H1 (cell line): ENCODE measurements at places on chromosomes 3 and 15.

DNA sequence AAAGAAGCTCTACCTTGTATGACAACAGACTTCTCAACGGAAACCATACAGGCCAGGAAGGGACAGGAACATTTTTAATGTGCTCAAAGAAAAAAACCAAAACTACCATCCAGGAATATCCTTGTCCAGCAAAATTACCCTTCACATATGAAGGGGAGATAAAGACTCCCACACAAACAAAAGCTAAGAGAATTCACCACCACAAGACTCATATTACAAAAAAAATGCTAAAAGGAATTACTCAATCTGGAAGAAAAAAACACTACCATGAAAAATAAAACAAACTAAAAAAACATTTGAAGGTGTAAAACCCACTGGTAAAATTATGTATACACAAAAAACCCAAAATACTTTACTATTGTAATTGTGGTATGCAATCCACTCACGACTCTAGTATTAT lies 57.2 kb downstream of the DLG1 start:
- H3K27ac ChIP-seq = no peak overlapping the region
- H3K27me3 ChIP-seq = no peaks in the 10 kb centered on the region
- H3K4me1 ChIP-seq = peaks cover 30% of the 10 kb centered on the region
- peaks cover 8% of the 10 kb centered on the region; the same call in 1 of the 2 replicates for H3K36me3 ChIP-seq
- DNase-seq = no peak

- H3K36me3 ChIP-seq = no peaks in the 10 kb centered on the region
- H3K4me3 ChIP-seq = no peak overlapping the region
- DNase-seq = no peak
- H3K27ac ChIP-seq = no peak overlapping the region
- no peaks in the 10 kb centered on the region for H3K4me1 ChIP-seq
- H3K27me3 ChIP-seq = no peaks in the 10 kb centered on the region
These were observed 138.4 kb downstream of the RSRC1 start for GRCh38 chr3:158248261-158248660.

GRCh38 chr3:117246771-117247555 lies 537.4 kb downstream of the TUSC7 start:
- H3K4me3 ChIP-seq = no peak overlapping the region
- no peak for DNase-seq
- H3K27ac ChIP-seq = no peak overlapping the region
- 0 out of 2 replicates have a peak, but pooled peaks cover 2% of the 10 kb centered on the region for H3K4me1 ChIP-seq
- no peaks in the 10 kb centered on the region for H3K27me3 ChIP-seq

DNA sequence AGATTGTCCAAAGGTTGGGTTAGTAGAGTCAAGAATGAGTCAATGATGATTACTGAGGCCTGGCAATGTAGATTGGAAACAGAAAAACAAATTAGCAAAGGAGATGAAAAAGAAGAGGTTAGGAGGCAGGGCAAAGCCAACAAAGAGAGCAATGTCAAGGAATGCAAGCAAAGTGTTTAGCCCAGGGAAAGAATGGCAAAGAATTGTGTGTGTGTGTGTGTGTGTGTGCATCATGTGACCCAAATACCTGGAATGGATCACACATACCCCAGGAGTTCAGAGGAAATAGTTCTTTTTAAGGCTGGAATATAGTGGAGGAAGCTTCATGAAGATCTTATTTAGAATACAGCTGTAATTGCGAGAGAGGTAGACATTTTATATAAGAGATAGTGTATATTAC lies 831.7 kb upstream of the ARPP21 start:
- H3K4me3 ChIP-seq = no peak overlapping the region
- no peaks in the 10 kb centered on the region for H3K27me3 ChIP-seq
- H3K36me3 ChIP-seq = no peaks in the 10 kb centered on the region
- DNase-seq = no peak

GRCh38 chr3:39407773-39408492 lies 1.4 kb downstream of the RPSA start:
- H3K27me3 ChIP-seq = no peaks in the 10 kb centered on the region
- DNase-seq = no peak
- H3K27ac ChIP-seq = peak overlapping the region; percentile 95
- peaks cover 45% of the 10 kb centered on the region for H3K36me3 ChIP-seq
- H3K4me3 ChIP-seq = peak overlapping the region; percentile 94

DNA sequence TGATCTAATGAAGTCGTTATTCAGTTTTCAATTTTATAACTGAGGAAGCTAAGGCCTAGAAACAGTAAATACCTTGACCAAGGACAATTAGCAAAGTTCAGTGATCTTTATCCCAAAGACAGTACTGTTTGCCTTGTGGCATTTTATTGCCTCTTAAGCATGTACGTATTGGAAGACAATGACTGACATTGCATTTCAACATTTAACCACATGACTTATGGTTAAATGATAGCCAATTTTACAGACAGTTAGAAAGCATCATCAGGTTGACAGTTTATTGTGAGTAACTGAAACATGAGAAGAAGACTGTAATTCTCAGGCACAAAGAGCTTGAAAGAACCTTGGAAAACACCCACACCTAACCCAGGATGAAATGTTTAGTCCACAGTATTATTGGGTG lies 390.8 kb upstream of the ZNF385D start:
- H3K4me1 ChIP-seq = no peaks in the 10 kb centered on the region
- H3K27ac ChIP-seq = no peak overlapping the region
- no peak overlapping the region for H3K4me3 ChIP-seq
- H3K27me3 ChIP-seq = no peaks in the 10 kb centered on the region
- H3K36me3 ChIP-seq = no peaks in the 10 kb centered on the region

DNA sequence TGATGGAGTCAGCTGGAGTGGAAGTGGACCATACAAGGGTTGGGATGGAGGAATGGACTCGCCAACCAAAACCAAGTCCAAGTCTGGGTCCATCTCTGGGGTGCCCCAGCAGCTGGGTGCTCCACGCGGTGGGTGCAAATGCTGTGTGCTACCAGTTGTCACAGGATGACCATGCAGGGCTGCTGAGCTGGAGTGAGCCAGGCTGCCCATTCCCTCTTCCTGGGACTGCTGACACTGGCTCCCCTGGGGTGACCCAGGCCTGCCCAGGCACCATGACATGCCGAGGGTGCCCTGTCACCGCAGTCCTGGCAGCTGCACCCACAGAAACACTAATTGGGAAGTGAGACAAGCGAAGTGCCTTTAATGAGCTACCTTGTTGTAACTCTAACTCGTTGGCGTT lies 140.2 kb downstream of the TPRA1 start:
- no peak overlapping the region for H3K27ac ChIP-seq
- H3K4me1 ChIP-seq = peaks cover 4% of the 10 kb centered on the region; the same call in 1 of the 2 replicates
- H3K27me3 ChIP-seq = peaks cover 8% of the 10 kb centered on the region; the same call in 1 of the 2 replicates
- H3K4me3 ChIP-seq = no peak overlapping the region
- DNase-seq = no peak

- no peaks in the 10 kb centered on the region for H3K36me3 ChIP-seq
- no peak overlapping the region for H3K4me3 ChIP-seq
- no peak overlapping the region for H3K27ac ChIP-seq
- H3K4me1 ChIP-seq = no peaks in the 10 kb centered on the region
- no peaks in the 10 kb centered on the region for H3K27me3 ChIP-seq
These were observed 117.0 kb downstream of the SATB1 start for GRCh38 chr3:18308096-18308650.

DNA sequence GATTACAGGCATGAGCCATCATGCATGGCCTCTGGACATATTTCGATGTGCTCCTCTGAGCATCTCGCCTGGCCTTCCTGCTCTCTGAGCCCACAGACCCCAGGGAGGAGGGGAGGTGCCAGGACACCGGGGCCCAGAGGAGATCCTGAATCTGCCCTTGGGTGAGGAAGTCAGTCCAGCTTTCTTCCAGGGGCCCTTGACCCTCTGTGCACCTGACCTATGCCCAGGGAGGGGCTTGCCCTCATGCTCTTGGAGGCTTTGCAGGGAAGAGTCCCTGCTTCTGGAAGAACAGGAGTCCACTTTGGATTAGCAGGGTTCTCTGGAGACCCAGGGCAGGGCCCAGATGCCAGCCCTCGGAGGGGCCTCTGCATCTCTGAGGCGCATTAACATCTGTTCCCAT lies 1.4 kb downstream of the ACSBG1 start:
- no peak for DNase-seq
- no peaks in the 10 kb centered on the region for H3K27me3 ChIP-seq
- peaks cover 16% of the 10 kb centered on the region for H3K4me1 ChIP-seq

DNA sequence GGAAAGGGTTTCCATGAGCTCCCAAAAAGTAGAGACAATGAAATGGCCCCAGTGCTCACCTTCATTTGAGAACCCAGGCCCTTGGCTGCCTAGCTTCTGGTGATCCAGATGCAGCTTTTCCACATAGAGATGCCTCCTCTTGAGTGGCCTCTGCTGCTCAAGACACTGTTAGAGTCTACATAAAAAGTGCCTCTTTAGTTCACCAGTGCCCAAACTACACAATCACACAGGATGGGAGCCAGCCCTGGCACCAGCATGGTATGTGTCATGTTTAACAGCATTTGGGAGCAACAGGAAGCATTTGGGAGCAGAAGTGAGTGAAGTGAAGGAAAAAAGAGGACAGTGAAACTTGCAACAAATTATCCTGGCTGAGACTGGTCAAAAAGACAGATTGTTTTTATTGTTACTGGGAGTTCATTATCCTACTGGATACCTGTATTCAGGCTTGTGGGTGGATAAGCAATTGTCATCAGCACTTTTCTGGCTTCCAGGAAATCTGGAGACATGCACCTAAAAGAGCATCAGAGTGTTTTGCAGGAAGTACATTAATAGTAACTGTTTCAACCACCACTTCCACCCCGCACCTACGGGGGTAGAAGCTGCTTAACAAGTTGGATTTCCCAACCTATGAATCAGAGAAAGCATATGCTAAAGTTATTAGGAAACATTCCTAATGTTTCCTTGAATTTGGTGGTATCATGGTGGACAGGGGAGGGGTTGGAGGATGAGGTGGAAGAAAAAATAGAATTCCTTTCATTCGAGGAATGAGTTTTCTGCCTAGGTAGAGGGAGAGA lies 416.2 kb downstream of the IGSF11 start:
- H3K36me3 ChIP-seq = no peaks in the 10 kb centered on the region
- H3K27me3 ChIP-seq = no peaks in the 10 kb centered on the region
- no peaks in the 10 kb centered on the region for H3K4me1 ChIP-seq
- H3K27ac ChIP-seq = no peak overlapping the region
- DNase-seq = no peak
- H3K4me3 ChIP-seq = no peak overlapping the region

GRCh38 chr15:39783244-39783820 lies 691 bp upstream of the FSIP1 start:
- H3K27me3 ChIP-seq = no peaks in the 10 kb centered on the region
- no peaks in the 10 kb centered on the region for H3K36me3 ChIP-seq
- no peak for DNase-seq
- peak overlapping the region; percentile 60; the same call in 1 of the 2 replicates for H3K27ac ChIP-seq

DNA sequence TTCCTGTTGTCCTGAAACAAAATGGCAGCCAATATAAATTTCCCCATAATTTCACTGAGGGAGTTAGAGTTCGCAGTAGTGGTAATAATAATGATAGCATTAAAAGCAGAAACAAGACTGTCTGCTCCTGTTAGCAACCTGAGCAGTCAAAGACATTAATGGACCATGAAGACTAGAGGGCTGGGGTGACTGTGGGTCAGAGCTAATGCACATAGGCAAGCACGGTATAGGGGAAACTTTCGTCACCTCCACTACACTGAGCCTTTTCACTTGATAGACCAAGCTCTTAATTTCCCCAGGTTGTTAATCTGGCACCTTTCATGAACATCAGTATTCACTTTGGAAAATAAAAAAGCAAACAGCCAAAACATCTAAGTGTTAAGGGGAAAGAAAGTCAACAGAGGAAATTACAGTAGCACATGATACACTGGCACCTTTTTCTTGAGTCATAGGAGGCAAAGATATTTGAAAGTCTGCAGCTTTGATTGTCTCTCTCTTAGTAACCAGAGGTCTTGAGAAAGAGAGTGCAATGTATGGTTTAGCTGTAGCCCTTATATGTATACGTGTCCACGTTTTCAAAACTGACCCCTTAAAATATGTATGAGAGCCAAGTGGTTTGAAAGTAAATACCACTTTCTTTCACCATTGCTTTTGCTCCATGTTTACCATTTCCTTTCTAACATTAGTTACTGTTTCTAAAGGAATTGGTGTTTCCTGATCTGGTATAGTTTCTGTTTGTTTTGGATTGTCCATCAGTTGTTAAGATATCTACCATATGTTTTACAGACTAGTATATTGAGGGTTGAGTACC lies 104.8 kb downstream of the FILIP1L start:
- no peaks in the 10 kb centered on the region for H3K27me3 ChIP-seq
- no peak overlapping the region for H3K4me3 ChIP-seq
- H3K27ac ChIP-seq = no peak overlapping the region
- H3K4me1 ChIP-seq = peaks cover 3% of the 10 kb centered on the region; the same call in 1 of the 2 replicates

DNA sequence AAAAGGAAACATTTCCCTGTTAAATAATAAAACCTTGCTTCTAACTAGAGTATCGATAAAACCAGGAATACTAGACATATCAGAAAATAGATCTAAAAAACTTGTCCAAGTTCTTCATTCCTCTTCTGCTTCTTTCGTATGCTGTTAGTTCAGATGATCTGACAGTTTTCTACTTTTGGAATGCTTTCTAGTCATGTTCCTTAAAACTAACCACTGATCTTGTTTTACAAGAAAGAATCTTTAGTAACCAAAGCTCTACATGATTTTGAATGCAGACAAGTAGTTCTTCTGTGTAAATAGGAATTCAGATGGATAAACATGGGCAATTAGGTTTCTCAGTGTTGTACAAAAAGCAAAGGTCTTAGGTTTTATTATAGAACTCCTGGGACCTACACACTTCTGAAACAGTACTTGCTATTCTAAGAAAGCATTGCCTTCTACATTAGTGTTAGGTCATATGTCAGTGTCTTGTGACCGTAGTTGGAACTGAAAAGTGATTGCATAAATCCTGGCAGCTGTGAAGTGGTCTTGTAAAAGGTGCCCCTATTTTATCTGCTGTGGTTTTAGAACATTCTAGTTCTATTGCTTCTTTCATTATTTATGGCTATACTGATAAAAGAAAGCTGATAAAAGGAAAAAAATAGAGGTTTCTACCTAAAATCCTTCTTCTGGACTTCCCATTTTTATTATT lies 40.7 kb downstream of the SNRK start:
- H3K27ac ChIP-seq = no peak overlapping the region
- no peaks in the 10 kb centered on the region for H3K27me3 ChIP-seq
- H3K36me3 ChIP-seq = no peaks in the 10 kb centered on the region
- DNase-seq = no peak
- H3K4me3 ChIP-seq = no peak overlapping the region

DNA sequence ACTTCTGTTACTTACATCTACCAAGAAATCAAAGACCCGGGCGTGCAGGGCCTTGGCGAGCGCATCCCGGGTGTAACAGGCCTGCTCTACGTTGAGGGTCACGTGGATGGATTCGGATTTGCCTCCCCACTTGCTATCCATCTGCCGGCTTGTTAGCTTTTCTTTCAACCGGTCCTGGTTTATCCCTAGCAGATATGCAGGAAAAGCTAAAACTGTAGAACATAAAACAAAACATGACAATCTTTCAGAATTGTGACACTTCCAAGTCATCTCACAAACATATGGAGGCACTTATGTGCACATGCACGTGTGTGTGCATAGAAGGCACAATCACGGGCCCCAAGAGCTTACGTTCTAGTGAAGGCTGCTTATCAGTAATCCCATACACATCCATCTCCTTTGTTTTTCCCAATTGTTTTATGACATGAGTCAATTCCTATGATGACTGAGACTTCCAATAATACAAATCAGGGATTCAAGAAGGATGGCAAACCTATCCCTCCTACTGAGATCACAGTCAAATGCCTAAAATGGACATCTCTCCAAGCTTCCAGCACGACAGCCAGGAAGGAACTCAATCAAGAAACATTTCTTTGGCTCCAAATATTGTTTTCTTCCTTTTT lies 11.3 kb downstream of the LDHAL6B start:
- no peak for DNase-seq
- no peaks in the 10 kb centered on the region for H3K27me3 ChIP-seq
- no peak overlapping the region for H3K4me3 ChIP-seq
- H3K36me3 ChIP-seq = peaks cover 20% of the 10 kb centered on the region

- peaks cover 36% of the 10 kb centered on the region for H3K36me3 ChIP-seq
- H3K4me3 ChIP-seq = no peak overlapping the region
- H3K4me1 ChIP-seq = no peaks in the 10 kb centered on the region
- no peak for DNase-seq
- no peak overlapping the region for H3K27ac ChIP-seq
- H3K27me3 ChIP-seq = no peaks in the 10 kb centered on the region
These were observed 48.9 kb downstream of the ABCC5 start for GRCh38 chr3:183968666-183969245.
